ENCODE measurements at places on chromosomes 6 and 20.

DNA sequence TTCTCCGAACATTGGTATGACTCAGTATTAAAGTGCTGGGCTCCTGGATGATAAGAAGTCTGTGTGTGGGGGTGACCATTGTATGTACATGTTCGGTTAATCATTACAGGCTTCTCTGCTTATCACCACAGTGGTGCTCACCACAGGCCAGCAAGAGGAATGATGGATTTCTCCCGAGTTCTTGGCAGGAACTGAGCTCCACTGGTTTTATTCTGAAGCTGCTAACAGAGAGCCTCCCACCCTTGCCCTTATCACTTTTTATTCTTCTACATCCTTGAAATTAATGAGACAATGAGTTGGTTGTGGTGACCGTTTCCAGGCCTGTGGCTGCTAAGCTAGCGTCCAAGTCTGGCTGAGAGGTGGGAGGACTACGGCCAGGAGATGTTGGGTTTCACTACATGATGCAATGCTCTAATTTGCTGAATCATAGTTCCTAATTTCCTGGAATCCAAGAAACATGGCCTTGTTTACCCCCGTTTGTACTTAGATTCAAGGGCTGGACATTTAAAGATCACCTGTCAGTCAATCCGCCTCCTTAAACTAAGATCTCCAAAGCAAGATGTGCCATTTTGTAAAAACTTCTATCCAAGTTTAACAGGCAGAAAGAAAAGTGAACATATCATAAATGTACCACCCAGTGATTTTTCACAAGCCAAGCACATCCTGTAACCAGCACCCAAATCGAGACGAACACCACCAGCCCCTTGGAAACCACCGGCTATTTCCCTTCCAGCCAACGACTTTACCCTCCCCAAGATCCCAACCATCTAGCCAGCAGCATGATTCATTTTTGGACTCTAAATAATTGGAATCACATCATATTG, 172.5 kb downstream of the FOXA2 start:
- no peak for DNase-seq

DNA sequence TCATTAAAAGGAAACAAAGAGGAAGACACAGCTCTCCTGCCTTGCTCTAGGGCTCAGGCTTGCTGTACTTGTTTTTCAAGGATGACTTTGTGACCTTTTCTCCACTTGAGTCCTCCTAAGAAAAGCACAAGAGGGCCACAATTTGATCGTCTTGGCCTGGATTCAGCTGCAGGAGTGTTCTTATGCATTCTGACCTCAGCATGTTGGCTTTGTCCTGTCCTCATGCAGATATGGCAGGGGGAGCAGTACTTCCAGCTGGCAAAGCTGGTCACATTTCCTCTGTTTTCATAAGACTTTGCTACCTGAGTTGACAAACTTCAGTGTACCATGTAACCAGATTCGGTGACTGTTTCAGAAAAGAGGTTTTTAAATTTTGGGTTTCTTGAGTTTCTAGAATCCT, 30.8 kb downstream of the KDM1B start:
- DNase-seq: no peak

- DNase-seq: no peak
Measured at GRCh38 chr6:79170959-79171358, 63.5 kb downstream of the HMGN3 start.

GRCh38 chr20:53840532-53840931, 229.9 kb downstream of the BCAS1 start:
- DNase-seq: no peak

GRCh38 chr6:115969207-115969929, 91.3 kb downstream of the FRK start:
- no peak for DNase-seq

DNA sequence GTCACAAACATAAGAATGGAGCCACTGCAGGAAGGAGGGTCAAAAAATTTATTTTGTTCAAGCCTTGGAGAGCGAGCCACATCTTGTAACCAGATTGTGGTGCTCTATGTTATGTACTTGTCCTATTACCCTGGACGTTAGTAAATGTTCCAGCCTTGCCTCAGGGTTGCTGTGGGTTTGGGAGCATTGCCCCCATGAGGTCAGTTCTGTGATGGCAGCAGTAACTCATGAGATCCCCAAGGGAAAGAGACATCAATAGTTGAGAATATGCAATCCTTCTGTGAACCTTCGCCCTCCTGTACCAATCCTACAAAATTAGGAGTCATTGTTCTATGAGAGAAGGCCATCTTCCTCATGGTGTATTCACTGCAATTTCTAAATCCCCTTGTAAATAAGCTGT, 16.4 kb upstream of the CFAP206 start:
- DNase-seq: no peak

- no peak for DNase-seq
Measured at GRCh38 chr6:145247692-145248419, 487.5 kb downstream of the EPM2A start.

DNA sequence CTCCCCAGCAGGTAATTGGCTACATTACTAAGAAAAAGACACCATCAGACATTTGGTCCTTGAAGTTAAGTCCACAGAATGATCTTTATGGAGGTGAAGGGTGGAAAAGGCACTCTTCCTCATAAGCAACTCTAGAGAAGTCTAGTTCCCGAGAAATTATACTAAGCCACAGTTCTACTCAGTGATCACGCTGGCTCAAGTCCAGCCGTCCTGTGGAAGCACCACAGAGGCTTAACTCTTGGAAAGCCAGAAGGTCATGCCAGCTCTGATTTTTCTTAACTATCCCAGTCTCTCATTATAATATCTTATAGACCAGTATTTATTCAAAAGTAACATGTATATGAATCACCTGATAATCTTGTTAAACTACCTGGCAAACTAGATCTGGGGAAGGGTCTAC, 258.5 kb downstream of the EYA4 start:
- DNase-seq: no peak

DNA sequence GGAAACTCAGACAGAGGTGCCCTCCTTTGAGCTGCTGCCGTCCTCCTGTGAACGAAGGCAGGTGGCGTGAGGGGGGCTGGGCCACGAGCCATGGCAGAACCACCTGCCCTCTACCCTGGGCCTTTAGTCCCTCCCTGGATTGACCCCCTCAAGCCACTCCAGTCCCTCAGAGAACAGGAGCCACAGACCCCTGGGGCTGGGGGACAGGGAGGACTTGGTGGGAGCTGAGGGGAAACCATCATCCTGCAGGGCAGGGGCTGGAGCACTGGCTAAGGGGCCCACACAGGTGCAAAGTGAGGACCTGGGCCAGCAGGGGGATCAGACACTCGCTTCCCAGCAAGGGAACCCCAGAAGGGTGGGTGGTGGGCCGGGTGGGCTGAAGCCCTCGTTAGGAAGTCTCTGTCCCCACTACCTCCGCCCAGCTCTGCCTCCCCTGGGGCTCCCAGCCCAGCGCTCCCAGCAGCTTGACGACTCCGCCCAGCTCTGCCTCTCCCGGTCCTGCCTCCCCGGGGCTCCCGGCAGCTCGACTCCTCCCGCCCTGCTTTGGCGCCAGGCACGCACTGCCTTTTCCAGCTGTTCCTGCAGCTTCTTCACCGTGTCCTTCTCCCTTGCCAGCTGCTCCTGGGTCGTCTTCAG, 44.4 kb downstream of the DSTN start:
- no peak for DNase-seq

DNA sequence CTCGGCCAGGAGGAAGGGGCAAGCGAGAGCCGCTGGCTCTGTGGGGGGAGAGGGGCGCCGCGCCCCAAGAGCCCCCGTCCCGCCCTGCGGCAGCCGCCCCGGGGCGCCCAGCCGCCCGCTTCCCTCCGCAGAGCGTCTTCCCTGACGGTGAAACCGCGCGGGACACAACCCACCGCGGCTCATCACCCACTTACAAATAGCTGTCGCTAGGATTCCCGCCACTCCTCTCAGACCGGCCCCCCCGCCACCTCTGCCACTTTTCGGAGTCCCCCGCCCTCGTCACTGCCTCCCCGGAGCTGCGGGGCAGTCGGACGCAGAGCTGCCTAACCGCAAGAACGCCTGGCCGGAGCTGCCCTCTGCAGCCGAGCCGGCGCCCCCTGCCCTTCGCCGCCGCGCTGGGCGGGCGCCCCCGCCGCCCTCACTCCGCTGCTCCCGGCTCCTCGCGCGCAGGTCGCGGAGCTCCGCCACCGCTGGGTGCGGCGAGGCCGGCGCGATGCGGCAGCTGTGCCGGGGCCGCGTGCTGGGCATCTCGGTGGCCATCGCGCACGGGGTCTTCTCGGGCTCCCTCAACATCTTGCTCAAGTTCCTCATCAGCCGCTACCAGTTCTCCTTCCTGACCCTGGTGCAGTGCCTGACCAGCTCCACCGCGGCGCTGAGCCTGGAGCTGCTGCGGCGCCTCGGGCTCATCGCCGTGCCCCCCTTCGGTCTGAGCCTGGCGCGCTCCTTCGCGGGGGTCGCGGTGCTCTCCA, at the start of gene SLC35D3:
Gene SLC35D3 (plus strand): TSS at position 366 of the 749 bp plus-strand sequence. CDS start 128 bp downstream, at position 494.
- DNase-seq: no peak

GRCh38 chr6:83057705-83058321, 7.8 kb downstream of the UBE3D start:
- DNase-seq: no peak

- no peak for DNase-seq
Measured at GRCh38 chr6:44708208-44708607, 320.7 kb downstream of the CDC5L start.

DNA sequence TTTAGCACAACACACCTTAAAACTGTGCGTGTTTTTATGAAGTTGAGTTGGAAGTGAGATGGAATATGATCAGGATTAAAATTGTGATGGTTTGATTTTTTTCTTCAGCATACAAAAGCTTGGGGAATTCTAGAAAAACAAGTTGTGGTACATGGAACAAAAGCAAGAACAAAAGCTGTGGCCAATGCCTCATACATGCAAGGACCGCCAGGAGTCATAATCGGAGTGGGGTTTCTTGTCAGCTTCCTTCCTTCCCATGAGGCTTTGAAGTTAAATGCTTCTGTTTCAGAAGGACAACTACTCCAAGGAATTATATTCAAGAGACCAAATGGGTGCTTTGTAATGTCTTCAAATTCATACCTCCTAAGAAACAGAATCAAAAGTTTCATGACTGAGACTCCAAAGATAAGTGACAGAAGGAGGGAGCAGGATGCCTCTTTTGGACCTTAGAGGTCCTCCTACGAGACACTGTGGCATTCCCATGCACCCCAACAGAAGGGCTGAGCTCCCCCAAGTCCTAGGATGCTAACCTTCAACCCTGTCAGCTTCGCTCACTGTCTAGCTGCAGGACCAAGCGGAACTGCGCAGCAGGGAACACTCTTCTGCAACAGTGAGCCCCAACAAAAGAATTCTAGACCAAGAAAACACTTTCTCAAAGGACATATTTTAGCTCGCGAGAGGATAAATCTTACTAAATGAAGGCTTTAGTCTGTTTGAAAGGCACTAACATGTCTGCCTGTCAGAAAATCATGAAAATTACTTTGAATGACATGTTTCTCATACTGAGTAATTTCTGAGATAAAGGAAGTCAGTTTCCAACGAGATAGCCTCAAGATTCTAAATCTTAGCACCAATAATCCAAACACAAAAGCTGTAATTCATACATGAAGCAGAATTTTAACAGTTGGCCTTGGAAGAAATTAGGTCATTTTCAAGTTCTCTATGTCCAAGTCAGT, 108.5 kb upstream of the NHSL1 start:
- DNase-seq: no peak

DNA sequence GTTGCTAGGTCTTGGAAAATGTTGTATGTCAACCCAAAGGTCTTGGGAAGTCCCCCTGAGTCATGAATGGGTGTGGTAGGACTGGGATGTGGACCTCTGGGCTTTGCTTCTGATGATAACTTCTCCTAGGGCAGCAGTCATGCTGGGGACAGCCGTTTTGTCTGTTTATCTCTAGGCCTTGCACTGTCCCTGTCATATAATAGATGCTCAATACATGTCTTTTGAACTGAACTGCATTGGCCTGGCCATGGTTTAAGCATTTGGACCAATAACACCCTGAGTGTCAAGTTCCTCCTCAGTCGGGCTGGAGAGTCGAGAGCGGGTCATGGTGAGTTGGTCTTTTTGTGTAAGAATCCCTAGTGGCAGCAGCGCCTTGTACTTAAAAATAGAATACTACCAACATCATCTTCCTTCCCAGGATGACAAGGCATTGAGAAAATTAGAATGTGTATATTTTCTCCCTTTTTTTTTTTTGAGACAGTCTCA, 43.1 kb downstream of the E2F3 start:
- no peak for DNase-seq

- no peak for DNase-seq
Measured at GRCh38 chr6:138544501-138544900, 45.2 kb upstream of the NHSL1 start.

GRCh38 chr6:169960003-169960344, 208.6 kb downstream of the ERMARD start:
- DNase-seq: no peak

- DNase-seq: no peak
Measured at GRCh38 chr20:33030569-33030968, 879 bp upstream of the BPIFB6 start.

DNA sequence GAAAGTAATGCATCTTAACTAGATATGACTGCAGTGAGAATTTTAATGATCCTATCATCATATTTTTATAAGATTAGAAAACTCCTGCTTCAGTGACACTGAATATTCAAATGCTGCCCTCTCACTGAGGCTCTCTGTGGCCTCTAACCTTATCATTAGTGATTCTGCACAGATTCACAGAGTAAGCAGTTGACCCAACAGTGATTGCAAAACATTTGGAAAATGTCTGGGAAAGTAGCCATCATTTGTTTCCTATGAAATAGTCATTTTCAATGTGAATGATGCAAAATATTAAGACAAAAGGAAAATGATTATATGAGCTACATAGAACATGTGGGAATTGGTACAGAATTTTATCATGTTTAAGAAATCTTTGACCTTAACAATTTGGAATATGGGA, 210.3 kb downstream of the TBX18 start:
- DNase-seq: no peak

DNA sequence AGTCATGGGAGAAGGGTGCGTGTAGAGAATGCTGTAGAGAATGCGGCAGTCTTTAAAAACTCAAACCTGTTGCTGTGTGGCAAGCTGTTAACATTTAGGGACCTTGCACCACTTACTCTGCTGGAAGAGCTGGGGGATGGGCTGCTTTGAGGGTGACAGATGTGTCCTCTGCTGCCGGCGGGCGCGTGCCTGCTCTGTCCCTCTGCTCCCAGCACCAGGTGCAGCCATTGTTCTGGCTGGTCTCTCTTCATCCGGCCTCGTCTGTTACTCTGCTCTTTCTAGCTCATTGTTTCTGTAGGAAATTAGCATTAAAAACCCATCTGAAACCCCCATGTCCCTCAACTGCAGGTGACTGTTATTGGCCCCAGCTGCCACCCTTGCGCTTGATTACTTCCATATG, 78.5 kb downstream of the CBFA2T2 start:
- DNase-seq: no peak

- no peak for DNase-seq
Measured at GRCh38 chr6:5278047-5278446, 16.7 kb downstream of the FARS2 start.

- no peak for DNase-seq
Measured at GRCh38 chr6:8432614-8433013, 2.7 kb downstream of the SLC35B3 start.

- no peak for DNase-seq
Measured at GRCh38 chr6:101302593-101302992, 90.9 kb upstream of the GRIK2 start.

GRCh38 chr20:50913690-50914375, 17.4 kb downstream of the ADNP start:
- no peak for DNase-seq

All from cortex of kidney (tissue), 1 donor.